Gastrocnemius medialis (tissue), 4 donors: ENCODE measurements at places on chromosomes 3 and 15. TPM values are rescaled to one million over a fixed set of nuclear protein-coding genes. Genes with fewer than 3 reads are reported as not detected.

SLCO3A1 gene
- 1.3 TPM for total RNA-seq

PRTG gene
- total RNA-seq, result 2.0 TPM

RBPMS2 gene
- 0.26 TPM for total RNA-seq

GOLGA6D gene
- total RNA-seq, result not detected

SPTBN5 gene
- 0.05 TPM for total RNA-seq

MLF1 gene
- total RNA-seq, result 40.8 TPM

KIF23 gene
- total RNA-seq, result not detected

EPHB1 gene
- 1.00 TPM for total RNA-seq

GRCh38 chr3:114151091-114151490 is 27.8 kb downstream of the DRD3 start:
- DNase-seq, result no peak

DNA sequence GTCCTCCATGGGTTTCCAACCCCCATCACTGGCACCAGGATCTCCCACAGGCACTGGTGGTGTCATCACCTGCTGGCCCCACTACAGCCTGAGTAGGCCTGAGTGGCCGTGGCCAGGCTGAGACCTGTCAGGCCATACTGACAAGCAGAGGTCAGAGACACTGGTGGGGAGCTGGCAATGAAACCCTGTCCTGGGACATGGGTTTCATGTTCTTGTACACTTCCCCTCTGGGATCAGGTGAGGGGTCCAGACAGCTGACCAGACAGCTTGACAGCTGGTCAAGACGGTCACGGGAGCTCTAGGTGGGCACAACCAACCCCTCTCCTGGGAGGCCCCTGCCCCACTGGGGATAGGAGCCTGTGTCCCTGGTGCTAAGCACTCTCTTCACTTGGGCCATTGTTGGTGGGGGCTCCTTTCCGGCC is 13.1 kb downstream of the ZBTB47 start:
- no peak for DNase-seq

DNA sequence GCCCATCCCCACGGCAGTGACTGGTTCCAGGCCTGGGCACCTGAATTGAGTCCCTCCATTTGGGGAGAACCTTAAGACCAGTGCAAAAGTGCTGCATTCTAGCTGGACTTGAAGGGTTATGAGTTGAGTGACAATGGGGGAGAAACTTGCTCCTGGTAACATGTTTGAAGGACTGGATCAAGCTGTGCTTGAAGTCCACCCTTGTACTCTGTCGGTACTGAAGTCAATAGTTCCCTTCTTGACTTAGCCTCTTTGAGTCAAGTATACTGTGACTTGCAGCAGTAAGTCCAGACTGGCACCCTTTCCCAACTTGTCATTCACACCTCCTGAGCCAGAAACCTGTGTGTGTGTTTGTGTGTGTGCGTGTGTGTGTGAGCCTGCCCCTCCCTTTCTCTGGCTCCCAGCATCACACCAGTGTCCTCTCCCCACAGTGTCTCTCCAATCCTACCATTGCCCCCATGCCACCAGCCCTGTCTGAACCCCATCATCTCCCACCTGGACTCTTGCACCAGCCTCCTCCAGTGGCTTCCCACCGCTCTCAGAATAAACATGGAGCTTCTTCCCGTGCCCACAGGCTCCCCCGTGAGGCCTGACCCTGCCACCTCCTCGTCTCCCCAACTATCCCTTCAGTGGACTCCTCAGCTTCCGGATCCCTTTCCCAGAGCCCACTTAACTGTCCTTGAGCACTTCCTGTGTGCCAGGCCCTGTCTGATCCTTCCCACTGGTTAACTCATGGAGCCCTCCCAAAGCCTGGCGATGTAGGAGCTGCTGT is 10.2 kb upstream of the FBLN2 start:
- DNase-seq, result no peak

DNA sequence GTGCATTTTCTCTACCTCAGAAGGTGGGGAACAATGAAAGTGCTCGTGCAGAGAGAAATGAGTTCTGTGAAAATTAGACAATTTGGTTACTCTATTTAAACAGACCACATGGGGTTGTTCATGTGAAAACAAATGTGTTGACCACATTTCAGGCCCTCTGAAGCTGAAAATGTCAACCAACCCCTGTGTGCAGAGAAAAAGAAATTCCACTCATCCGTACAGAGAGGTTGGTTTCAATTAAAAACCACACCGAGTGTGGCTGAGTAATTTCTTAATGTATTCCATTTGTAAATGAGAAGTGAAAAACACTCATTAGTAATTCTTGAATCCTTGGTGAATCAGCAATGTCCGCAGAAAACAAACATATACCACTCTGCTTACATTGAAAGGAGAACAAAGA is 46.9 kb upstream of the SLC7A14 start:
- DNase-seq, result no peak

DNA sequence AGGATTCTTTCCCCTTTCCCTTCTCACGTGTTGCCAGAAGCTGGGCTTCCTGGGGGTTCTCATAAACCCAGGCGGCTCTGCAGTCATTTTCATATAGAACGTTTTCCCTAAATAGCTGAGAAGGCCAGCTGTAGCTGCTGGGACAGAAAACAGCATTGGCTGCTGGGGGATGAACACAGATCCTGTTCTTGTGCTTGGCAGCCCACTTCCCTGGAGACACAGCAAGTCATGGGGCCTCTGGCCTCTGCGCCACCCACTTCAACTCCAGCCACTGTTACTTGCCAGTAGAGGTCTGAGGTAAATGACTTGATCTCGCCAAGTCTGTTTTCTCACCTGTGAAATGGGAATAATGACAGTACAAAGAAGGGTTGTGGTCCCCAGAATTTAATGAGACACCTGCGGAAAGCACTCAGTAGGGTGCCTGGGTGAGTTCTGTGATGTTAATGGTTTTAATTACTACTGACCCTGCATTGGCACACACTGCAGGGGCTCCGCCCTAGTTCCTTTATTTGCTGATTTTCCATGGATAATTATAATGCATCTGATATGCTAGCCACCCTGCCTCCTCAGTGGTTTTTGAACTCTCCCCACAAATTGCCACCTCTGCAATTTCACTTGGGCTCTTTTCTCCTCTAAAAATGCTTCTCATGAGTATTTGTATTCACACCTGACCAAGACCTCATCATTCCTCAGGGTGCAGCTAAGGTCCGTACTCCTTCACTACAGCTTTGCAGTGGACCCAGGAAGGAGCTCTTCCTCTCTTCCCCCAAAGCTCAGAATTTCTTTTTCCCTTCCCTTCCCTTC is 274.7 kb downstream of the RPLP1 start:
- DNase-seq, result no peak

- no peak for DNase-seq
These were observed 71.1 kb downstream of the LYZL4 start for GRCh38 chr3:42339321-42339720.

DNA sequence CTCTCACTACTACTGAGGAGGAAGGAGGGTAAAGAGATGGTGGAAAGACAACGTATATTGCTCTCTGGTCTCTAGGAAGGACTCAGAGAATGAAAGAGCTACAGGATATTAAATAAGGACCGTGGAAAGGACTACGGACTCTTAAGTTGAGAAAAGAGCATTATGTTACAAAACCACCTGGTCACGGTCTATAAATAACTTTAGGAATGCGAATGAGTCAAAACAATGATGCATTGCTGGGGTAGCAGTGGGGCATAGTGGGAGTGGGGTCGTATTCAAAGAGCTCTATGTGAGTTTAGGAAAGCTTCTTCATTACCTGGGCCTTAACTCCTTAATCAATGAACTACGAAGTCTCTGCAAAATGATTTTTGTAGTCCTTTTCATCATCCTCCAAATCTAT is 295.7 kb upstream of the SOX14 start:
- DNase-seq, result no peak

DNA sequence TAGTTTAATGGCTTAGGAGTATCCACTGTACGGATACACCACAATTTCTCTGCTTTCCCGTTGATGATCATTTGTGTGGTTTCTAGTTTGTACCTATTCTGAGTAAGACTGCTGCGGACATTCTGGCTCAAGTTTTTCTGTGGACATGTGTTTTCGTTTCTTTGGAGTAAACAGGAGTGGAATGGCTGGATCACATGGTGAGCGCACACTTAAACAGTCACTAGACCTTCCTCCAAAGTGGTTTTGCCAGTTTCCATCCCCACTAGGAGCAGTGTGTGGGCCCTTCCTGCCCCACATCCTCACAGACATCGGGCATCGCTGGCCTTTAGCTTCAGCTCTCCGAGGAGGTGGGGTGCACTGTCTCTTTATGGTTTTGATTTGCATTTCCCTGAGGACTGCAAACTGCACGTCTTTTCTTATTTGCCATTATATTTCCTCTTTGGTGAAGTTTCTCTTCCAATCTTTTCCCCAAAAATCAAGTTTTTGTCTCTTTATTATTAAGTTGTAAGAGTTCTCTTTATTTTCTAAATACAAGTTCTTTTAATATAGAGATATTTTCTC is 94.1 kb downstream of the VGLL4 start:
- DNase-seq, result no peak

GRCh38 chr3:150917951-150918350 is 12.7 kb upstream of the MINDY4B start:
- no peak for DNase-seq

DNA sequence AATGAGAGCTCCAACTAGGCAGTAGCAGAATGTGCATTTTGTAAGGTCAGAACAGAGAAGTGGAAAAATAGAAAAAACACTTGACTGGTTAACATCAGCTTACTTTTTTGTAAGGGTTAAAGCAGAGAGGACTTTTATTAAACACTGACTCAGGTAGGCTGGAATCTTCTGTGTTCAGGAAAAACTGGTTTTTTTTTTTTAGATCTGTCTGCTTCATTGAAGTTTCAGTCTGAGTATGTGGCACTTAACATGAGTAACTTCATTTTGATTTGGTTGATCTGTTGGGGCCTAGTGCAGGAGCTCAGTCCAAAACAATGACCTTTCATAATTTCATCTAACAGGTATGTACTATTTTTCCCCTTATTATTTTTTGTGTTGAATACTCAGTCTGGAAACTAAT is 141.1 kb downstream of the DOCK3 start:
- DNase-seq, result no peak

GRCh38 chr15:87155771-87156170 is 1076.1 kb downstream of the AGBL1 start:
- no peak for DNase-seq

GRCh38 chr3:13815088-13815683 is 64.7 kb downstream of the WNT7A start:
- no peak for DNase-seq
